ENCODE measurements at places on chromosomes 11 and 22. TPM values are rescaled to one million over a fixed set of nuclear protein-coding genes. Genes with fewer than 3 reads are reported as not detected.

The RASGRP2 gene
- total RNA-seq: 8.2 TPM

The PARVG gene
- total RNA-seq: 58.5 TPM

The CD59 gene
- 79.4 TPM for total RNA-seq

The PTGDR2 gene
- 0.33 TPM for total RNA-seq

The RCOR2 gene
- 0.27 TPM for total RNA-seq

The TRIM48 gene
- not detected for total RNA-seq

The SYCE3 gene
- total RNA-seq: 0.87 TPM

The OR2AG2 gene
- total RNA-seq: not detected

The USP2 gene
- 2.2 TPM for total RNA-seq

The ANO5 gene
- not detected for total RNA-seq

The SLCO2B1 gene
- total RNA-seq: not detected

The TRIM29 gene
- total RNA-seq: not detected

Data from activated CD4-positive, alpha-beta memory T cell treated with anti-CD3 and anti-CD28 coated beads for 36 hours (primary cell).